ENCODE measurements at places on chromosomes 1 and 21.

- no peak for DNase-seq
Measured at GRCh38 chr1:43722810-43723209, 15.5 kb downstream of the ST3GAL3 start.

- DNase-seq = no peak
Measured at GRCh38 chr21:39685991-39686390, 59.0 kb upstream of the IGSF5 start.

GRCh38 chr1:145892486-145893087 is 6.9 kb upstream of the ANKRD35 start:
- no peak for DNase-seq

DNA sequence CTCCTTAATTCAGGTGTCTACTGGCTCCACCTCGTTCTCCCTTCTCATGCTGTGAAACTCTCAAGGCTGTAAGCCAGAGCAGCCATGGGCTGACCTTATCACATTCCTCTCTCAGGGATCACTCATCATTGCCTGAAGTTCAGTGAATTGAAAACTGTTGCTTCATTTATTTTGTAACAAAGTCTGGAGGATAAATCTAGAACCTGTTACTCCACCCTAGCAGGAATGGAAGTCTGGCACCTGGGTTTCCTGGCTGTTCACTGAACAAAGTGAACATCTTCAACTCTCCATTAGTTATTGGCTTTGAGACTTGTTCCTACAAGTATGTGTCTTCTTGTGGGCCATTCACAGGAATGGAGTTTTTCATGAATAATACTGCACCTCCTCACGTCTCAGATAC is 584.1 kb downstream of the PTPRU start:
- no peak for DNase-seq

GRCh38 chr1:186745531-186746146 is 65.4 kb upstream of the PTGS2 start:
- no peak for DNase-seq

DNA sequence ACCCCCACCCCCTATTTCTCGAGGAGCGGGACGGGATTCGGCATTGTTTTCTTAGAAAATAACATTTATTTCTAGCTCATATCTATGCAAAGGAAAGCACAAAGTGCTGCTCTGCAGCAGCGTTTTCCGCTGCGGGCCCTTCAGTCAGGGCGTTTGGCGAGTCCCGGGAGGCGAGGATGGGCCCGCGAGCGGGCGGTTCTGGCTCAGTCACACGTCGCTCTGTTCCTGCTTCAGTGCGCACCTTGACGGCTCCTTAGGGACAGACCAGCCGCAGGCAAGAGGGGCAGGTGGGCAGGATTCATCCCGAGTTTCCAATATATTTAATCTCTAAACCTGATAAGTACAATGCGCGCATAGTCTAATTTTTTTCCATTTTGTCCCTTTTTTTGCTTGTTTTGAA is 5.7 kb downstream of the DMRTA2 start:
- DNase-seq = no peak

GRCh38 chr1:116493484-116494352 is 77.1 kb downstream of the CD58 start:
- no peak for DNase-seq

GRCh38 chr1:205976708-205977401 is 26.3 kb downstream of the RAB7B start:
- DNase-seq = no peak

DNA sequence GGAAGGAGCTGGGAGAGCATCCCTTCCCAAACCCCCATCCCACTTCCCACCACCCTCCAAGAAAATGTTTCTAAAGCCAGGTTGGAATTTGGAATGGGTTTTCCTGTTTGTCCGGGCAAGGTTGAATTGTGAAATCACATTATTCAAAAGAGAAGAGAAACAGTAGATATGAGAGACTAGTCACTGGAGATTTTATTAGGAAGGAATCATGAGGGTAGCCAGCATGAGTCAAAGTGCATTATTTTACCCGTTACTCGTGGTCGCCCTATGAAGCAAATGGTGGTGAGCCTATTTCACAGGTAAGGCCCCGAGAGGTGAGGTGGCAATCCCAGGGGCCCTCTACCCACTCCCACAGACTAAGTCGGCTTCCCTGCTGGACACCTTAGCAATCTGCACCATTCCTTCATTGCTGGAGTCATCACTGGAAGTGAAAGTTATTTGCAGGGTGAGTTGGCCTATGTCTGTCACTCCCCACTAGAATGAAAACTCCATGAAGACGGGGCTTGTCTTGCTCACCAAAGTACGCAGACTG is 52.8 kb downstream of the TOMM20 start:
- no peak for DNase-seq

Measured in inflammatory macrophage treated with lipopolysaccharide for 1 hour (primary cell).